ENCODE measurements at places on chromosomes 2 and 18. TPM values are rescaled to one million over a fixed set of nuclear protein-coding genes. Genes with fewer than 3 reads are reported as not detected.

- DNase-seq = no peak
Observed at GRCh38 chr2:21118302-21118920, 5.4 kb upstream of the TDRD15 start.

- DNase-seq = no peak
Observed at GRCh38 chr2:19332503-19332902, 25.9 kb downstream of the OSR1 start.

- DNase-seq = no peak
Observed at GRCh38 chr2:161761160-161761559, 136.9 kb downstream of the SLC4A10 start.

GRCh38 chr18:9147440-9148202 is 11.0 kb downstream of the ANKRD12 start:
- DNase-seq = no peak

DNA sequence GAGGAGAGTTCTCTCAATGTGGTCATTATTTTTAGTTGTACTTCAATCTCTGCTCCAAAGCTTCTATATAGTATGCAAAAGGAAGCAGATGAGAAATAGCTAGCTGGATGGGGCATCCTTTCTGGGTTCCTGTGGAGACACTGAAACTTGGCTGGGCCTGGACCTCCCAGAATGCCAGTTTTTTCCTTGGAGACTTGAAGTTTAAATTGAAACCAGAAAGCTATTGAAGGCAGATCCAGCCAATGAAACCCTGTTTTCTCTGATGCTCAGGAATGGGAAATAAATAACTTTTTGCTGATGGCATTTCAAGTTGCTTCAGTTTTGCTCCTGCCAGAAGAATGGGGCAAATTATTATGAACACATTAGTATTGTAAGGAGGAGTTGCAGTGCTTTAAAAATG is 2.9 kb downstream of the SETBP1 start:
- no peak for DNase-seq

GRCh38 chr2:238691596-238692491 is 156.0 kb upstream of the TWIST2 start:
- no peak for DNase-seq

- DNase-seq = no peak
Observed at GRCh38 chr18:7458884-7459283, 108.2 kb upstream of the PTPRM start.

GRCh38 chr2:142973160-142973821 is 95.8 kb downstream of the KYNU start:
- no peak for DNase-seq

- DNase-seq = no peak
Observed at GRCh38 chr2:17719562-17720371, 33.8 kb downstream of the SMC6 start.

GRCh38 chr18:68172842-68173549 is 541.9 kb downstream of the TMX3 start:
- DNase-seq = no peak

HRH4 gene
- total RNA-seq = not detected

GAD1 gene
- total RNA-seq = 0.57 TPM

DIPK1C gene
- total RNA-seq = not detected

Measured in ureter (tissue), 1 donor.